ENCODE measurements at places on chromosomes 11 and 22. TPM values are rescaled to one million over a fixed set of nuclear protein-coding genes. Genes with fewer than 3 reads are reported as not detected.

The TEX54 gene
- 0.89 TPM for total RNA-seq

The RASL10A gene
- not detected for total RNA-seq

The HPX gene
- total RNA-seq: 1.7 TPM

The LDHAL6A gene
- 0.86 TPM for total RNA-seq

The WNT11 gene
- 0.27 TPM for total RNA-seq

The KRTAP5-10 gene
- not detected for total RNA-seq

The SCGB1A1 gene
- total RNA-seq: not detected

DNA sequence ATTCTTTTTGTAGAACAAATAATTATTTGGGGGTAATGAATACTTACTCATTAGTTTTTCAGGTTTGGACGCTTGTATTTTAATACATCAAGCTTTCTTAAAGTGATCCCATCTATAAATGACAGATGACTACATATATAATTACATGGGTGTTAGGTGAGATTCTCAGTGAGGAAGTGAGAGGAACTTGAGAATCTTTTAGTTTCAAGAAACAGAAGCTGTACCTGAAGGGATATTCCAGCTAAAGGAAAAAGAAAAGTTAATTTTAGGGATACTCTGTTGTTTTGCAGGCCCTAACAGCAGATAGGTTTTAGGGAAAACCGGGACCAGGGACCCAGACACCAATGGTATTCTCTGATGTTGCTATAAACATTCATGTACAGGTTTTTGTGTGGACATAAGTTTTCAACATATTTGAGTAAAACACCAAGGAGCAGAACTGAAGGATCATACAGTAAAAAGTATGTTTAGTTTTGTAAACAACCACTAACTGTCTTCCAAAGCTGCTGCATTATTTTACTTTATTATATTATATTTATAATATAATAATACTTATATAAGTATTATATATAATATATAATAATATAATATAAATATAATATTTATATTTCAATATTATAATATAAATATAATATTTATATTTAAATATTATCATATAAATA is 24.1 kb upstream of the PHOX2A start:
- no peak for DNase-seq

DNA sequence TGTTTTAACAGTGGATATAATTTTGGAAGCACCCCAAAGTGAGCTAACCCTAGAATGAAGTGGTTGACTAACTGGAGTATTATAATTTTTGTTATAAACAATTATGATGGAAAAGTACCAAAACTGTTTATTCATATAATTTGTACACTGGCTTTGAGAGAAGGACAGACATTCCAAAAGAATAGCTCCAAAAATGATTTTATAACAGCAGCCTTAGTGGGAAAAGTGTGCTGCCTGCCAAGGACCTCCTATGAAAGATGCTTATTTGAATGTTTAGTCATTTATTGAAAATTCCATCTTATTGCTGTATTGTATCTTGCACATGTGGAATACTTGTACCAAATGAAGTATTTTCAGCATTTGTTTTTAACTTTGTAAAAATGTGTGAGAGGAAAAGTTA is 169.8 kb downstream of the GUCY1A2 start:
- no peak for DNase-seq

GRCh38 chr11:58125469-58125868 is at the start of gene OR9I1:
Gene OR9I1, minus strand, starts transcription at chr11:58125530. Its CDS starts 6,086 bp downstream, at chr11:58119444.
- DNase-seq: no peak

- no peak for DNase-seq
Observed at GRCh38 chr11:43124272-43124935, 187.4 kb upstream of the API5 start.

- DNase-seq: no peak
Observed at GRCh38 chr11:34223021-34223813, 117.8 kb downstream of the NAT10 start.

- DNase-seq: no peak
Observed at GRCh38 chr11:105244160-105244825, 104.7 kb upstream of the CARD18 start.

DNA sequence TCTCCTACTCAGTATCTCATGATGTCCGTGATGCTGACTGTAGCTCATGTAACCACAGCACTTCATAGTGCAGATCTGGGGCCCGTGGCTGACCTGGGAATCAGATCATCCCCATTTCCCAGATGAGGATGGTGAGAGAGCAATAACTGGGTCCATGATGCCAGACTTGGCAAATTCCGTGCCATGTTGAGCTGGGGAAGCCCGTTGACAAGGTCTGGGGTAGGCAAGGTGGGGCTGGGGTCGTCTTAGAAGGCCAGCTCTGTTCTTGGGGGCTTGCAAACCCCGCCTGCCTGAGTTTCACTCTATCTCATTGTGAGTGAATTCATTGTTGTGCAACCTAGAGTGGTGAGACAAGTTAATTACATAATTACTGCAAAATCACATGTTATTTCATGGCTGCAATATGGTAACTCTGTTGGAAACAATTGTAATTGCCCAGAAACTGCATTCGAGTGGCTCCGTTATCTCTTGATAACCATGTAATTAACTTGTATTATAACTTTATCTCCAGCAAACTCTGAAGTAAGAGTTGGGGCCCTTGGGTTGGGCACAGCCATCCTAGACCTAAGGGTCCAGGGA is 41.7 kb downstream of the LMO1 start:
- DNase-seq: no peak

DNA sequence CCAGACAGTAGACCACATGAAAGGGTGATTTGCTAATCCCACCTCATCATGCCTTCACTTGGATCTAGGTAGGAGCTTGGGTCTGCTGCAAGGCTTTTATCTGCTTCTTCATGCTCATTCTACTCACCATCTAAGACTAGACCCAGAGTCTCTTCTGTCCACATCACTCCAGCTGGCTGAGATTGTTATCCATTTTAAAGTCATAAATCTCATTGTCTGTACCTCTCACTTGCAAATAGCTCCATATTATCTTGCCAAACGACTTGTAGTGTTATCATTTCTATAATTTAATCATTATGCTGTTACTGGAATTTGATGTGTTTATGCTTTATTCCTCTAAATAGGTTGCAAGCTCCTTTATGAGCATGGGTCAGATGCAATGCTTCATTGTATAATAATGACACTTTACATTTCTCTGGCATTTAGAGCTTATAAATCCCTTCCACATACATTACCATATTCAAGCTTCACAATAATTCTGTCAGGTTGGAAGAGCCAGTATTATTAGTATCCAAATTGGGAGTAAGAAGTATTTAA is 254.2 kb upstream of the SORL1-AS1 start:
- no peak for DNase-seq

DNA sequence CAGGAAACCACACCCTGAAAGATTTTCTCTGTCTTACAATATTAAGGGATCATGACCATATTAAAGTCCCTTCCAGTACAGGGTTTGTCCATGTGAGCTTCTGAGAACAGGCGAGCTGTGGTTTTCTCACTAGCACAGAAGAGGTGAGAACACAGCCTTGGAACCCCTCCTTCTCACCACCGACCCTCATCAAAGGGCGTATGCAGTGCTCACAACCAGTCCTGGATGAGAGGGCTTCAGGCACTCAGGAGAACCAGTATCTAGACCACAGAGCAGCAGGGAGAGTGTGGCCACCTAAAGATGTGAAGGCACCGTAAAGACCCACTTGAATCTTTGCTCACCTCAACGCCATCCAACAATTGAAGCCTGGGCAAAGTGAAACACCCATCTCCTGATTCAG is 397.0 kb downstream of the ETS1 start:
- no peak for DNase-seq

GRCh38 chr11:80009081-80009480 is 568.3 kb upstream of the TENM4 start:
- no peak for DNase-seq

DNA sequence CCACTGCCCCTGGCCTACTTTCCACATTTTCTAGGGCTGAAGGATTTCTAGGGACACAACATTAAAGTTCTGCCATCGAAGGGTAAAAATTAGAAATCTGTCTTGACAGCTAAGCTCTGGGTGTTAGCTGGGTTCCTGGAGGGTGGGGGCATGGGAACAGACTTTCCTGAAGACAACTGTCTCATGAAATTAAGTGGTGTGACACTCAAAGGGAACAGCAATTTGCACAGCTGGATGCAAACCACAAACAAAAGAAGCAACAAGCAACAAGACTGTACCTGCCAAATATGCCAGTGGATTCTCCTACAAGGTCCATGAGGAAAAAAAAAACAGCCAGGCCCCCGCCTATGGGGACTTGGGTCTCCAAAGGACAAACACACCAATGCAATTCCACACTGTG is 32.5 kb downstream of the WT1 start:
- no peak for DNase-seq

DNA sequence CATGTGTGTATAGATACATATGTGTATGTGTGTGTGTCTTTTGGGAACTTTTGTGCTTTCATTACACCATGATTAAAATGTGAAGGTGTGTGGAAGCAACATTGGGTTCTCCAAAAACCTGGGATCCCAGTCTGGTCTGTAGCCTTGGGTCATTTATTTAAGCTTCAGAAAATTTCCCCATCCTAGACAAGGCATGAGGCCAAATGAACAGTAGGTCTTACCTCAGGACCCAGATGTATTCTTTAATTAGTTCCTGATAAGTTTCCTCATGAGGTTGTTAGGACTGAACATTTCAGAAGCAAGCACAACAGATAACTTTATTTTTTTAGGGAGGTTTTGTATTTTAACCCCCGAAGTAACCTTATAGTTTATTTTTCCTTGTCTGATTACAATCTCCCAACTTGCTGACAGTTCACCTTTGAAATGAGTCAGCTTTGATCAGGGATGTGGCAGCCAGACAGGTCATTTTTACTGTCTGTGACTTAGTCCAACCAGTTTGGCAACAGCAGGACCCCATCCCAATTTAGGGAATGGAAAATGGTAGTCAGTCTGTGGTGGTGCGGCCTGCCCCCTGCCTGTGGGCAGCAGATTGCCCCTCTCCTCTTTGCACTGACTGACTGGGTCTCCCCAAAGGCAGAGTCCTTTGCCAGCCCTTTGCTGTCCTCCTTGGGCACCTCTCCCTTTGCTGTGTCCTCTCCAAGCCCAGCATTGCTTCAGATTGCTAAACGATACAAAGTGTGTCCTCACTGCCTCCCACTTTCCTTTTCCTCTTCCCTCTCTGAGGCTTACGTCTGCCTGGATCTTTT is 88.3 kb downstream of the NAV2 start:
- no peak for DNase-seq

- DNase-seq: no peak
Observed at GRCh38 chr22:33806191-33806590, 114.1 kb downstream of the LARGE1 start.

- no peak for DNase-seq
Observed at GRCh38 chr11:76143274-76143673, 63.0 kb downstream of the WNT11 start.

GRCh38 chr11:78112582-78113275 is 26.7 kb downstream of the ALG8 start:
- no peak for DNase-seq

DNA sequence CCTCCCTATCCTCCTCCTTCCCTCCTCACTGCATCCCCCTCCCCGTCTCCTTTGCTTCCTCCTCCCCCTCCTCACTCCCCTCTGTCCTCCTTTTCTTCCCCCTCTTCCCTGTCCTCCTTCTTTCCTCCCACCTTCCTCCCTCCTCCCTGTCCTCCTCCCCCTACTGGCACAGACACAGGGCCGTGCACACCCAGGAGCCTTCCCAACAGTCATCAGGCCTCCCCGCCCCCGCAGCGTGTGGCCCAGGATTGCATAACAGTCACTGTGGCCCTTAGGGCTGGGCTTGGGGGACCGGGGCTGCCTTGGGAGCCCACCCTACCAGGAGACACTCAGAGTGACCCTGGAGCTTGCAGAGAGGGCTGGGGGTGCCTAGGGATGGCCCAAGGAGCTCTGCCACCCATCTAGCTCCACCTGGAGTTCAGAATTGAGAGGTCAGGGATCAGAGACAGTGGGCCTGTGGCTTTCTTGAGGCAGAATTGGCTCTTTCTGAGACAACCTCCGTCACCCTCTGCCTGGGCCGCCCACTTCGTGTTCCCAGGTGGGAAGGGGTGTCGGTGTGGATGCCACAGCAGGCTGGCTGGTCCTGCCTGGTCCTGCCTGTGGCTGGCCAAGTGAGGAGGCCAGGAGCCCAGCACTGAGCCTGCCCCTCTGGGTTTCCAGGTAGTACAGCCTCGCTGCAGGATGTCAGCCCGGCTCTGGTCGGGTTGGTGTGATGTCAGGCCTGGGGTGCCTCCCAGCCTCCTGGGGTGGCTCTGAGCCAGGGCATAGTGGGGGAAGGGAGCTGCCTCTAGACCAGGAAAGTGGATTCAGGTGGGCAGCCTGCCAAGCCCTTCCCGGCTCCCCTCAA is 1.6 kb downstream of the SPI1 start:
- no peak for DNase-seq

- no peak for DNase-seq
Observed at GRCh38 chr22:32097881-32098499, 54.9 kb downstream of the SLC5A1 start.

GRCh38 chr22:46584081-46584921 is 35.9 kb upstream of the GRAMD4 start:
- no peak for DNase-seq

DNA sequence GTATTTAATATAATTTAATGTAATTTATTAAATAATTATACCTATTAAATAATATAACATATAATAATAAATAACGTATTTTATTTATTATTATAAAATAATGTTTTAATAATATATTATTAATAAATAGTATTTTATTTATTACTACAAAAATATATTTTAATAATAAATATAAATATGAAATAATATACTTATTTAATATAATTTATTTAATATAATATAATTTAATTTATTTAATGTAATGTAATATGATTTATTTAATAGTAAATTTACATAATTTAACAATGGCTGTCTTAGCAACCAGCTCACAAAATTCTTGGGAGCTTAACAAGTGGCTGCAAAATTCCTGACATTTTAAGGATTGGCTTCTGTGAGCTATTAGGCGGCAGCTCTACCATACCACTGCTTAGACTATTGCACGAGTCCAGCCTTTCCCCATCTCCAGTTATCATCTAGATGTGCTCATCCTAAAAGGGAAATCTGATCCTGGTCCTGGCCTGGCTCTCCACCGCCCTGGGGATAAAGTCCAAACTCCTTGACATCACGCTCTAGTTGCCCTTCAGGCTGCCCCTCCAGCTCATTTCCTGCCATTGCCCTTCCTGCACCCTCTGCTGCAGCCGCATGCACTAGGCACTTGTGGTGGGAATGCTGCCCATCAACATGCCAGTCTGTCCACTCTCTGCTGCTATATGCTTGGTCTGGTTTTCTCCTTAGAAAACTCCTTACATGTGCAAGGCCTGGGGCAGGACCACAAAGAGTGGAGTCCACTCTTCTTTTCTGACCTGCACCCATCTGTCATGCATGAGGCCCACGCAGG is 9.8 kb downstream of the MMP20 start:
- no peak for DNase-seq

GRCh38 chr11:121591405-121592033 is 138.8 kb upstream of the SORL1-AS1 start:
- DNase-seq: peak; percentile 77

DNA sequence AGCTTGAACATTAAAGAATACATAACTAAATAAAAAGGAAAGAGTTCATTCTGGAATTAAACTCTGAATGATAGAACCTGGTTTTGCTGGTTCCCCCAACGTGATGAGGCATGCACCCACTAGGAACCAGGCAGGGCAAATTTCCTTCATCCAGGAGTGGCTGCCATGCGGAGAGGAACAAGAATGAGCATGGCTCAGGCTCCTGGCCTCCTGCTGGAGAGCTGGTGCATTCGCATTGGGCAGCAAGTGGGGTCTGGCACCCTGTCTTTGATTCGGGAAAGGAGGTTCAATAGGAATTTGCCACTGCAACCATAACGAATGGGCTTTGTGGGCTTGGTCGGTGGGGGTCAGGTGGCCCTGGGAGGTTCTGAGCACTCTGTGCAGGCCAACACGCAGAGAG is 169.8 kb upstream of the TENM4 start:
- no peak for DNase-seq

GRCh38 chr11:10385696-10386095 is 69.4 kb upstream of the AMPD3 start:
- DNase-seq: no peak

GRCh38 chr11:62142921-62143320 is 19.1 kb downstream of the INCENP start:
- no peak for DNase-seq

Data from naive thymus-derived CD4-positive, alpha-beta T cell (primary cell).